ENCODE measurements at places on chromosomes 5 and 9. TPM values are rescaled to one million over a fixed set of nuclear protein-coding genes. Genes with fewer than 3 reads are reported as not detected.

The IQGAP2 gene
- 25.0 TPM for total RNA-seq

The FGFR4 gene
- 291 TPM for total RNA-seq

The SOX30 gene
- 0.09 TPM for total RNA-seq

The SH3PXD2B gene
- 25.6 TPM for total RNA-seq

The CNTLN gene
- total RNA-seq: 5.7 TPM

DNA sequence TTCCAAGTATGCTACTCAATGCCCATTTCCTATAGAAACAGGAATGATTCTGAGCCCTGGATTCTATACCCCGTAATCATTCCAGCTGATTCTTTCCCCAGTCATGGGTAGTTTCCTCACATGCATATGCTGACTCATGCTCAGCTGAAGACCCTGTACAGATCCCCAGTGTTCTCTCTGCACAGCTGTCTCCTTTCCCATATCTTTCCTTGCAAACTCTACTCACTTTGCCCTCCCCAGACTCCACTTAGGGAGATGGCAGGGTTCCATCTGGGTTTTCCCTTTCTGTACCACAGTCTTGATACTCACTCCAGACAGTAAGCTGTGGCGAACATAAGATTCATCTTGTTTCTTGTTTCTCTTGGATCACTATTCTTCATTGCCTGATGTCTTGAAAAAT lies 357.6 kb downstream of the RAB3C start:
- no peak overlapping the region for H3K4me3 ChIP-seq
- no peak overlapping the region for H3K27ac ChIP-seq
- DNase-seq: no peak
- no peaks in the 10 kb centered on the region for H3K4me1 ChIP-seq
- H3K27me3 ChIP-seq: peaks cover 4% of the 10 kb centered on the region

DNA sequence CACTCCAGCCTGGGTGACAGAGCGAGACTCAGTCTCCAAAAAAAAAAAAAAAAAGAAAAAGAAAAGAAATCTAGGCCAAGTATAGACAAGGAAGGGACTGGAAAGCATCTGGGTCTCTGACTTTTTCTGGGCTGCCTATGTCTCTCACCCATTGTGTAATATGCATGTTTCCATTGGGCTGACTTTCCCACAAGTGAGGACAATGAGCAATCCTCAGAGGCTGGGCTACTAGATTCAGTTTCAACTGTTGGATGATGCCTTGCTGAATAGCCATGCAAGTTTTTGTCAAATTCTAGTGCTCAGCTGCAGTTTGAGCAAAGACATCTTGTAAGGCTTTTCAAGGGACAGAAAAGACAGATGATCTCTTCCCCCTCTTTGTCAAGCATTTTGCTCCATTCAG lies 82.1 kb downstream of the PHAX start:
- no peak overlapping the region for H3K4me3 ChIP-seq
- no peaks in the 10 kb centered on the region for H3K27me3 ChIP-seq
- peaks cover 8% of the 10 kb centered on the region for H3K4me1 ChIP-seq
- DNase-seq: no peak

GRCh38 chr5:156812959-156813358 lies 37.1 kb upstream of the PPP1R2B start:
- no peaks in the 10 kb centered on the region for H3K36me3 ChIP-seq
- DNase-seq: no peak
- H3K27ac ChIP-seq: no peak overlapping the region
- H3K4me3 ChIP-seq: no peak overlapping the region
- no peaks in the 10 kb centered on the region for H3K4me1 ChIP-seq

- H3K27me3 ChIP-seq: peaks cover 85% of the 10 kb centered on the region
- H3K4me3 ChIP-seq: no peak overlapping the region
- H3K4me1 ChIP-seq: no peaks in the 10 kb centered on the region
- no peaks in the 10 kb centered on the region for H3K36me3 ChIP-seq
These were observed 95.3 kb upstream of the FSTL4 start for GRCh38 chr5:133707629-133708028.

DNA sequence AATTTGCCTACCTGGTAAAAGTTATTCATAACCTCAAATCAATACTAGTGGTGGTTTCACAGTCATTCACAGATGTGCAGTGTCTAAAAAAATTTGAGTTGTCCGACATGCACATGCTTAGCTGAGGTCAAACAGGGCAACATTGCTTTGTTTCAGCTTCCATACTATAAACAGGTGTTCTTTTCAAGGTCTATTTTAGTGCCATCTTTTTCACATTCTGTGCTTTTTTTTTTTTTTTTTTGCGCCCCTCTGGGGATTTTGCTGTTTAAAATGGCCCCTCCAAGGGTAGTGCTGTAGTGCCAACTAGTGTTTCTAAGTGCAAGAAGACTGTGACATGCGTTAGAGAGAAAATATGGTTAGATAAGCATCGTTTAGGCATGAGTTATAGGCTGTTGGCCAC lies 14.5 kb downstream of the PHAX start:
- no peak overlapping the region for H3K27ac ChIP-seq
- no peaks in the 10 kb centered on the region for H3K27me3 ChIP-seq
- peaks cover 41% of the 10 kb centered on the region for H3K36me3 ChIP-seq
- no peak for DNase-seq

All from Calu3 (cell line).